Activated naive CD8-positive, alpha-beta T cell treated with anti-CD3 and anti-CD28 coated beads, Interleukin-2, amount 50 U/mL, for 24 hours (primary cell): ENCODE measurements at places on chromosomes 3 and 15.
A peak's percentile ranks its signal among the peaks of the same experiment; 100 is the strongest.

DNA sequence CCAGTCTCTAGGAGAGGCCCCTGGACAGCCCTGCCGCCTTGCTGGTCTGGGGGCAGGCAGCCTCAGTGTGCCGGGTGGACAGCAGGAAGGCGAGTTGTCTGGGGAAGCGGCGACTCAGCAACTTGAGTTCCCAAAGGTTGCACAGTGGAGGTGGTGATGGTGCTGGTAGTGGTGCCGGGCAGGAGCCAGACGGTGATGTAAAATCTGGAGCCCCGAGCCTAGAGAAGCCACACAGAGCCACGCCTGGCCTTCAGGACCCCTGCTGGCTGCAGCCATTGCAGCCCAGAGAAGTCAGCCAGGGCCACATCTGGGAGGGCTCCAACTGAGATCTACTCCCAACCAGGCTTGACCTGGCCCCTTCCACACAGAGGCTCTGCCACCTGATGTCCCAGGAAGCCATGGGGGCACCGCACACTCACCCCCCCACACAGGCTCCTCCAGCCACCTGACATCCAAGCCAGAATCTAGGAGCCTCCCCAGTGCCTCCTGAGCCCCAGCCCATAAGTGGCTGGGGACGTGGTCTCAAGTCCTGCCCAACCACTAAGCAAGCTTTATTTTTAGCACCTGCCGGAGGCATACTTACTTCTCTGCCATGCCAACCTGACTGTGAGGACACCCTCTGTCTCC, 8.8 kb downstream of the C3orf22 start:
- peaks cover 2% of the 10 kb centered on the region for H3K27me3 ChIP-seq
- H3K27ac ChIP-seq: no peak overlapping the region
- DNase-seq: no peak
- H3K4me3 ChIP-seq: no peak overlapping the region
- no peaks in the 10 kb centered on the region for H3K4me1 ChIP-seq

DNA sequence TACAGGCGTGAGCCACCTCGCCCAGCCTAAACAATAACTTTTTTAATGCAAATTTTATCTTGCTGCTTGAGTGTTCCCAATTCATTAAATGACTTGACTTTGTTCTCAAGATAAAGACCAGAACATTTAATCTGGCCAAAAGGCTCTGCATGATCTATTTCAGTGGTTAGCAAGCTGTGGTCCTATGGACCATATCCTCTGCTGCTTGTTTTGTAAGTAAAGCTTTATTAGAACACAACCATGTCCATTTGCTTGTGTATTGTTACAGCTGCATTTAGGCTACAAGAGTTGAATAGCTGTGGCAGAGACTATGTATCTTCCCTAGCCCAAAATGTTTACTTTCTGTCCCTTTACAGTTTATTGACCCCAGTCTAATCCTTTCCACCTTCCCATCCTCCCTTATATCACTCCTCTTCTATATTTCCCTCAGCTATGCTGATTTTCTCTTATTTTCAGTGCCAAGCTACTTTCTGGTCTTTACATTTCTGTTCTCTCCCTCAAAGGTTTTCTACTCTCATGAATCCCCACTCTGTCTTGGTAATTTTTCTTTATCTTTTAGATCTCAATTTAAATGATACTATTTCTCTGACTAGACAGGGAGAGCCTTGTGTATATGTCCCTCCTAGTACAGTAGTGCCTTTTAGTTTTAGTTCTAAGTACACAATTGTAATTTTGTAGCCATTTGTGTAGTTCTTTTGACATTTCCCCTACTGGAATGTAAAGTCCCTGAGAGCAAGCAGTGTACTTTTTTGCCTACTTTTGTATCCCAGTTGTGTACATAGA, 23.2 kb downstream of the SELENOT start:
- peaks cover 10% of the 10 kb centered on the region for H3K4me1 ChIP-seq
- H3K36me3 ChIP-seq: peaks cover 47% of the 10 kb centered on the region
- DNase-seq: no peak
- H3K4me3 ChIP-seq: no peak overlapping the region
- H3K27me3 ChIP-seq: no peaks in the 10 kb centered on the region

GRCh38 chr15:27589260-27589659, 509.9 kb downstream of the OCA2 start:
- DNase-seq: no peak
- H3K4me3 ChIP-seq: no peak overlapping the region
- no peaks in the 10 kb centered on the region for H3K27me3 ChIP-seq
- no peak overlapping the region for H3K27ac ChIP-seq
- H3K36me3 ChIP-seq: no peaks in the 10 kb centered on the region

- no peak overlapping the region for H3K4me3 ChIP-seq
- no peaks in the 10 kb centered on the region for H3K36me3 ChIP-seq
These were observed 403.0 kb upstream of the ONECUT1 start for GRCh38 chr15:53193149-53193548.

GRCh38 chr15:90463381-90463780, 66.3 kb upstream of the CRTC3 start:
- H3K4me3 ChIP-seq: no peak overlapping the region
- no peak for DNase-seq
- no peaks in the 10 kb centered on the region for H3K27me3 ChIP-seq
- H3K27ac ChIP-seq: no peak overlapping the region

DNA sequence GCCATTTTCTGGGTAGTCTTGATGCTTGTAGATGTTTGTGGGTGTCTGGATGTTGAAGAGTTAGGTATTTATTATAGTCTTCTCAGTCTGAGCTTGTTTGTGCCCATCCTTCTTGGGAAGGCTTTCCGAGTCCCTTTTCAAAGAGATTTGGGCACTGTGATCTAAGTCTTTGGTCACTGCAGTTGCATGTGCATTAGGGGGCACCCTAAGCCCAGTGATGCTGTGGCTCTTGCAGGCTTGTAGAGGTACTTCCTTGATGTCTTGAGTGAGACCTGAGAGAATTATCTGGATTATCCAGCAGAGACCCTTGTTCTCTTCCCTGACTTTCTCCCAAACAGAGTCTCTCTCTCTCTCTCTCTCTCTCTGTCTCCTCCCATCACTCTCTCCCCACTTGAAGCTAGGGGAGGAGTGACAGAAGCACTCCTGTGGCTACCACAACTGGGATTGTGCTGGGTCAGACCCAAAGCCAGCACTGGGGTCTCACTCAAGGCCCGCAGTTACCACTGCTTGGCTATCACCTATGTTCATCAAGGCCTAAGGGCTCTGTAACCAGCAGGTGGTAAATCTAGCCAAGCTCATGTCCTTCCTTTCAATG, 68.5 kb downstream of the TMCO5A start:
- no peaks in the 10 kb centered on the region for H3K4me1 ChIP-seq
- no peaks in the 10 kb centered on the region for H3K36me3 ChIP-seq
- peak; percentile 20 for DNase-seq
- no peak overlapping the region for H3K27ac ChIP-seq
- H3K27me3 ChIP-seq: peaks cover 13% of the 10 kb centered on the region
